Left renal pelvis (tissue), 4 donors: ENCODE measurements at places on chromosomes 1 and 21. TPM values are rescaled to one million over a fixed set of nuclear protein-coding genes. Genes with fewer than 3 reads are reported as not detected.

DNA sequence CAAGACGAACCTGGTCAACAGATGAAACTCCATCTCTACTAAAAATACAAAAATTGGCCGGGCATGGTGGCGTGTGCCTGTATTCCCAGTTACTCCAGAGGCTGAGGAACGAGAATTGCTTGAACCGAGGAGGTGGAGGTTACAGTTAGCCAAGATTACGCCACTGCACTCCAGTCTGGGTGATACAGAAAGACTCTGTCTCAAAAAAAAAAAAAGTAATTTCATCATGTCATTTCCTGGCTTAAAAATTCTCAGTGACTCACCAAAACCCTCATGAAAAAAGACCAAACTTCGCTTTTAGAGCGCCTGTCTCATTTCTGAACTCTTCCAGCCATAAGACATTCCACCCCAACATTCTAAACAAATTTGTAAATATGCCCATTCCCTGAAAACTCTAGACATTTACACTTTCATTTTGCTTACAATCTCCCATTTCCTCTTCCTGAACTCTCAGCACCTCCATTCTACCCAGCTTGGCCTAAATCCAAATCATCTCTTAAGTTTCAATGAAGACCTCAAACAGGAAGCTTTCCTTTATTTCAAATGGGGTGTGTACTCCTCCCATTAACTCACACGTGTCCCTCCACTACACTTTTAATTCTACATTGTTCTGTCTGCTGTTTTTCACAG lies 50.5 kb upstream of the PRRC2C start:
- DNase-seq, result no peak

- DNase-seq, result no peak
These were observed 6.2 kb downstream of the KCNK1 start for GRCh38 chr1:233620065-233620464.

SLAMF7 gene
- polyA plus RNA-seq, result 0.40 TPM

SLAMF8 gene
- polyA plus RNA-seq, result 1.1 TPM

GRCh38 chr21:34055615-34056014 lies 17.8 kb upstream of the MRPS6 start:
- DNase-seq, result no peak

OR2G6 gene
- 0.08 TPM for polyA plus RNA-seq

DNA sequence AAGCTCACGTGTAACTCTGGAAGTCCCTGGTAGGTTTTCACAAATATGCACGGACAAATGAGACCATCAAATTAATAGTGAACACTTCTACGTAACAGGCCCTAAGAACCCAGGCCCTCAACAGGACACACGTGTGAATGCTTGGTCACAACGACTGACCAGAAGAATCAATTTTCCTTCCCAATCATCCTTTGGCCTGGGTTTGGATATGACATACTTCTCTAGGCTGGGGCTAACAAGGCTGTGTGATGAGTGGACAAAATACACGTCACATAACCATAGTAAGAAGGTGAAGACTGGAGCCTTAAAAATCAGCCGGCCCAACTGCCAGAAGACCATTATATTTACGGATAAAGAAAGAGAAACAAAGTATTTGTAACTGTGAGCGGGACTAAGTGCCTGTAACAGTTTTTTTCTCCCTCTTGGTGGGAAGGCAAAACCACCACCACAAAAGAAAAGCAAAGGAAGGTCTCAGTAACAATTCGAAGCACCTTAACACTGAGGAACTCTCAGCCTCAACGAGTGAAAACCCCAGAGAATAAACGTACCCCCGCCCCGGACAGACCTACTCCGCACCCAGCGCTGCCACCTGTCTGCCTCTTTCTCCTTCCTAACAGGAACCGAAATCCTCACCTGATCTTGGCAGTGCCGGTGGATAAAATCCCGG lies 450 bp downstream of the SDE2 start:
- DNase-seq, result no peak

DNA sequence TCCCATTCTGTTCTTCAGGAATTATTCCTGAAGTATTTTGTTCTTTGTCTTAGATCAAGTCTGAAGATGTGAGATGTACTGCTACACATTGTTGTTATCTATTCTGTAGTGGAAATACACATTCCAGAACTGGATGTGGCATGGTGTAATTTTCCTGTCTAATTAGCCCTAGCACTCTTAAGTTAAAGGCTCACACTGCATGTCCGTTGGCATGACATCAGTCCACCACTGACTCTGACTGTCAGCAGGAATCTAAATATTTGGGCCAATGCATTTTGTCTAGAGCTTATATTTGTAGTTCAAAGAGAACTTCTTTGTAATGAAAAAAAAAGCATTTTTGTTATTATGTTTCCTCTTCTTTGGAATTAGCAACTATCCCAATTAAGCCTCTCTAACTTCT lies 201.0 kb downstream of the S1PR1 start:
- no peak for DNase-seq

DNA sequence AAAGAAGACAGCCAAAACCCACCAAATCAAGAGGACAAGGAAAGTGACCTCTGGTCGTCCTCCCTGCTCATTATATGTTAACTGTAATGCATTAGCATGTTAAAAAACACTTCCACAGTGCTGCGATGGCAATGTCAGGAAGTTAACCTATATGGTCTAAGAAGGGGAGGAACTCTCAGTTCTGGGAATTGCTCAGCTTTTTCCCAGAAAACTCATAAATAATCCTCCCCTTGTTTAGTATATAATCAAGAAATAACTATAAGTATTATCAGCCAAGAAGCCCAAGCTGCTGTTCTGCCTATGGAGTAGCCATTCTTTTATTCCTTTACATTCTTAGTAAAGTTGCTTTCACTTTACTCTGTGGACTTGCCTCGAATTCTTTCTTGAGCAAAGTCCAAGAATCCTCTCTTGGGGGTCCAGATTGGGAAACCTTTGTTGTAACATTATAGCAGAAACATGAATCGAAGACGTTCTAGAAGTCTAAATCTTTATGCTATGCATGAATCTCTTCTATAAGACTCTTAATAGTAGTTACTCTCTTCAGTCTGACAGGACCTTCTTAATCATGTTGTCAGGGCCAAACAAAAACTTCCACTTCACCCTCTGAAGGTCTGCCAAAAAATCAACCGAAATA lies 110.0 kb upstream of the VANGL1 start:
- no peak for DNase-seq

PLPP3 gene
- polyA plus RNA-seq, result 129 TPM

NBPF11 gene
- 33.9 TPM for polyA plus RNA-seq

GRCh38 chr1:68384321-68384813 lies 65.4 kb downstream of the RPE65 start:
- no peak for DNase-seq

DISP3 gene
- 1.7 TPM for polyA plus RNA-seq

CD160 gene
- 2.9 TPM for polyA plus RNA-seq

TSPAN2 gene
- polyA plus RNA-seq, result 36.0 TPM

DNA sequence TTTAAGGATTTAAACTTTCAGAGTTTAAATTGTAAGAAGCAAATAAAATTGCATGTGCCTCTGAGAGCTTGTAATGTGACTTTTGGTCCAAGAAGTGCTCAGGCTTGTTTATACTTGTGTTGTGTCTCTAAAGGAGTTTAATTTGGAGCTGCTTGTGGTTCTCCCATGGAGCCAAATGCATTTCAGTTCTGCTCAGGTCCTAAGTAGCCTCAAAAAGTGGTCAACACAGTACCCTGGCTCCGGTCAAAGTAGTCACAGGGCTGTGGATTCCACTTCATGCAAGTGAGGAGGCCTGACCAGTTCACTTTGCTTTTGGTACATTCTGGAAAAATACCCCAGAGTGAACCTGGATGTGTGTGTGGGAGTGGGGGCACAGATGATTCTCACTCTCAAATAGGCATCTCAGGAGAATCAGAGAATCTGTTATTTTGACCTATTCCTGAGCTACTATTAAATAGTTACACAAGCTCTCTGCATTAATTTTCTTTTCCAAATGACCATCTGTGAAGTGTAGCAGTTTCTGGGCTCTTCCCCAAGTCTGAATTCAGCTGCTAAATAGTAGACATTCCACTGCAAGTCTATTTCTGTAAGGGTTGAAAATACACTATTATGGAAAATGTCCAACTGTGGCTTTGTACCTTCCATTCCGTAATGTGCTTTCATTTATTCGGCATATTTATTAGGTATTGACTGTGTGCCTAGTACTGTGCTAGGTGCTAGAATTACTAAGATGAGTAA lies 31.7 kb upstream of the AGO1 start:
- DNase-seq, result peak; percentile 42

SERPINC1 gene
- 0.39 TPM for polyA plus RNA-seq

RGS4 gene
- polyA plus RNA-seq, result 19.3 TPM

GRCh38 chr1:23544444-23545389 lies 13.7 kb upstream of the E2F2 start:
- no peak for DNase-seq
